Activated CD8-positive, alpha-beta memory T cell treated with anti-CD3 and anti-CD28 coated beads for 48 hours (primary cell): ENCODE measurements at places on chromosomes 16 and 17.

DNA sequence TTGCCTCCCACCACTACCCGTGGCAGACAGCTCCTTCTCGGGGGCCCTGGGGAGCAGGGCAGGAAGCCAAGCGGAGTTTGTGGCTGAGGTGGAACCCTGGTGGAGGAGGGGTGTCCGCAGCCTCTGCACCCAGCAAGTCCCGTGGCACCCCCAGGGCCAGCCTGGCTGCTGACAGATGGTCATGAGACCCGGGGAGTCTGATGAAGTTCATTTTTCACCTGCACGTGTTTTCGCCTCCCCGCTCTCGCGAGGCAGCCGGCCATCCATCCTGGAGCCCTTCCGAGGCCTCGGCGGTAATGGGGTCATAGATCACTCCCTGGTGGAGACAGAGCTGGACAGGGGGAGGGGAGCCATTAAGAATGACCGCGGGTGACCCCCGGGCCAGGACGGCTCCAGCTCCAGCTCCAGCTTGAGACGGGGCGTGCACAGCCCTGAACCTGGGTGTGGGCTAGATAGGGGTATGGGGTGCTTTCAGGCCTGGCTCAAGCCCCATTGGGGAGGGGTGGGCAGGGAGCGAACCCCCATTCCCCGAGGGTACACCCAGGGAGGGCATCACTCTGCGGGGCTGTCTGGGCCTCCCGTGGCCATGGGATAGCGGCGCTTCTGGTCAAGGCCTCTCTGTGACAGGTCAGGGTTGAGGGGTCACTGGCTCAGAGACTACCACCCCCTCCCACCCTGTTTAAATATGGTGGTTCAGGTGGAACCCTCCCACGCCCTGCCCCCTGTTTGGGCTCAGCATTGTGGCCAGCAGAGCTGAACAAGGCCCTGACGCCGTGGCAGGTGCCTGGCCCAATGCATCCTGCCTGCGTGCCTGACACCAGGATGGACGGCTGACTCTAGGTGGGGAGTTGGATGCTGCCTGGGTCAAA is 227.4 kb upstream of the GSE1 start:
- no peak for DNase-seq

DNA sequence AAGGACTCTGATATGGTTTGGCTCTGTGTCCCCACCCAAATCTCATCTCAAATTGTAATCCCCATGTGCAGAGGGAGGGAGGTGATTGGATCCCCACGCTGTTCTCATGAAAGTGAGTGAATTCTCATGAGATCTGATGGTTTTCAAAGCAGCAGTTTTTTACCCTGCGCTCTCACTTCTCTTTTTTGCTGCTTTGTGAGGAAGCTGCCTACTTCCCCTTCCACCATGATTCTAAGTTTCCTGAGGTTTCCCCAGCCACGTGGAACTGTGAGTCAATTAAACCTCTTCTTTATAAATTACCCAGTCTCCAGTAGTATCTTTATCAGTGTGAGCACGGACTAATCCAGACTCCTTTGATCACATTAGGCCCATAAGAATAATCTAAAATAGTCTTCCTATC is 719.7 kb upstream of the CDH8 start:
- DNase-seq = no peak

DNA sequence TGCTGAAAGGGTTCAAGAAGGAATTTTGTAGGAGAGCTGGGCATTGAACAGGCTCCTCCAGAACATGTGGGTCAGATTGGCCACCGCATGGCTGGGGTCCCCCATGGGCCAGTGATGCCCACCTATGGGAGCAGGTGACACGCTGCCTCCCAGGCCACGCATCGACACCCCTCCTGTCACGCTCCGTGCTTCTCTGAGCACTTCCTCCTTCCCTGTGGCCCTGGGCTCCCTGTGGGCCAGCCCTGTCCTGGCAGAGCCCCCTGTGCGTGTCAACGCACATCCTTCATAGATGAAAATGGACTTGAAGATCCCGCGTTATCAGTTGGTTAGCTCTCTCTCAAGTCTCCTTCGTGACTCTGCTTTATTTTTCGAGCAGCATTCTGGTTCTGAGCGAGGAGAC is 160.3 kb downstream of the RPTOR start:
- no peak for DNase-seq

- no peak for DNase-seq
Measured at GRCh38 chr17:36592716-36593321, 1.1 kb downstream of the DHRS11 start.

DNA sequence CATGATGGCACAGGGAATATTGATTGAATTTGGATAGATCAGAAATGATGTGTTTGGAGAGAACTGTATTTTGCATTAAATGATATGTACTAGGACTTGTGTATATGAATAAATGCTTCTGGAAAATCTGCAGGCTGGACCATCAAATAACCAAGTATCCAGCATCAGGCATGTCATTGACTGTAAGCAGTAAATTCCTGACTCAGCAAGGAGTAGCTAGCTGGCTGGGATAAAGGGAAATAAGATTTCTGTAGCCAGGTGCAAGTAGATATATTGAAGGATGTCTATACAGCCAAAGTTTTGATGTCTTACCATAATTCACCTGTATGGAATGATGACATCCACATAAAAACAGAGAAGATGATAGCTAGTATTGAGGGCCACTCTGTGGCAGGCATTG is 809.6 kb downstream of the CDH11 start:
- no peak for DNase-seq

DNA sequence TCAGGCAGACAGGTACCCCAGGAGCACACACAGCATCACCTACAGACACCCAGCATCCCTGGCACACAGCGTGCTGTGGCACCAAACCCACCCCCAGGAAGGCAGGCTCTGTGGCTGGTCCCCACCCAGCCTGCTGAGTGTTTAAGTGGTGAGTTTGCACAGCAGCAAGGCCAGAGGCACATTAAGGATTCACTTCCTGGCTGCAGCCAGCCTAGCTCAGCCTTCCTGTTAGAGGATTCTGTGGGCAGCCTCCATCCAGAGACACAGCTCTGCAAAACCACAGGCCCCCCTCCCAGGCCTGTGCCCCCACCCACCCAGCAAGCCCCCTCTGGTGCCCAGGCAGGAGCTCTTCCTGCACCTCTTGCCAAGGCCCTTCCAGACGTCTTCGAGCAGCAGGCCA is 36.1 kb upstream of the PHB1 start:
- no peak for DNase-seq

DNA sequence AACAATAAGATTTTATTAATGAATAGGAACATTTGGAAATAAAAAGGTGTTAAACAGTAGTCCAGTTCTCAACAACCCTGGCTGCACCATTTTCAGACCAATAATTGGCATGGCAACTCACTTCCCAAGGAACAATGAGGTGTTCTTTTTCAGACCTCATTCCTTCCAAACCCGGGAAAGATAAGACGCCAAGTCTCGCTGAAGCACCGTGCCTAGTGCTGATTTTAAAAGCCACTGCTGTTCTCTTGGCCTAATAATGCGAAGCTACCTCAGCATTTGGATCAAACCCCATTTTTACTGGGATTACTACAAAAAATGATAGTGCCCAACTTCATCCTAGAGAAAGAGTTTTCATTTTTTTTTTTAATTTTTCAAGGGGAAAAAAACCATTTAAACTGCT is 75.2 kb upstream of the NOL11 start:
- DNase-seq = no peak

DNA sequence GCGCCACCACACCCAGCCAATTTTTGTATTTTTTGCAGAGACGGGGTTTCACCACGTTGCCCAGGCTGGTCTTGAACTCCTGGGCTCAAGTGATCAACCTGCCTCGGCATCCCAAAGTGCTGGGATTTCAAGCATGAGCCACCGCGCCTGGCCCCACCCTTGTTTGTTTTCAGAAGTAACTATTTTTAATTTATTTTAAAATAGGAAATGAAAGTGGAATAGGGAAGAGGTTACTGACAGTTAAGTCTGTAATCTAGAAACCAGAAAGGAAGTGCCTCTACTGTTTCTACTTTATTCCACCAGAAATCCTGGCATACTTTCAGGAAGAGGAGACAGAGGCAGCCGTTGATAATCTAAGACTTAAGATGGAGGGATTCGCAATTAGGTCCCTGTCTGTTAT is 225.6 kb downstream of the TANC2 start:
- no peak for DNase-seq

GRCh38 chr17:57045868-57046704 is 39.0 kb upstream of the AKAP1 start:
- DNase-seq = no peak

DNA sequence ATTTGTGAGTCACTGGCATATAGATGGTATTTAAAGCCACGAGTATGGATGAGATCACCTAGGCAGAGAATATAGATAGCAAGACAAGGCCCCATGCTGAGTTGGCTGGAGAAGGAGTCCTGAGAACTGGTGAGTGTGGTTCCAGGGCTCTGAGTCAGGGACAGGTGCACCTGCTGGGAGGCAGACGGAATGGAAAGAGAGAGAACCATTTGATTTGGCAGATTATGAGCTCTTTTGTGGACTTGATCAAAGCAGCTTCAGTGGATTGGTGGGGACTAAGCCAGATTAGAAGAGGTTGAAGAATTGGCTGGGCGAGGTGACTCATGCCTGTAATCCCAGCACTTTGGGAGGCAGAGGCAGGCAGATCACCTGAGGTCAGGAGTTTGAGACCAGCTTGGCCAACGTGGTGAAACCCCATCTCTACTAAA is 4.3 kb upstream of the C16orf92 start:
- no peak for DNase-seq

- peak; percentile 69 for DNase-seq
Measured at GRCh38 chr16:25066747-25067631, 44.6 kb upstream of the LCMT1 start.

DNA sequence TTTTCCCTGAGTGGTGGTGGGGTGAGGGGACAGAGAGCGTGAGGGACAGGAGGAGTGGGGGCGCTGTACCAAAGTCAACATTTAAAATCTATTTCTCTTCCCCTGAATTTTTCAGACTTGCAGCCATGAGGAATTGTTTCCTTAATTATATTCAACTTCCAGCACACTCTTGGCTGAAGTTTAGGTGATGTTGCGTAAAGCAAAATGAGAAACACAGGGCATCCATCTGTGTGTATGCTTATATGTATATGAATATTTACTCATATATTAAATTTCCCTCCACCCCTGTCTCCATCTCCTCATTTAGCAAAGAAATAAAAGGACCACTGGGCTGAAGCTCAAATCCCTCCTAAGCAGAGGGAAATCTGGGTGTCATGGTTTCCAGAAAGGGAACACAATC is 218.1 kb downstream of the XYLT1 start:
- DNase-seq = no peak

DNA sequence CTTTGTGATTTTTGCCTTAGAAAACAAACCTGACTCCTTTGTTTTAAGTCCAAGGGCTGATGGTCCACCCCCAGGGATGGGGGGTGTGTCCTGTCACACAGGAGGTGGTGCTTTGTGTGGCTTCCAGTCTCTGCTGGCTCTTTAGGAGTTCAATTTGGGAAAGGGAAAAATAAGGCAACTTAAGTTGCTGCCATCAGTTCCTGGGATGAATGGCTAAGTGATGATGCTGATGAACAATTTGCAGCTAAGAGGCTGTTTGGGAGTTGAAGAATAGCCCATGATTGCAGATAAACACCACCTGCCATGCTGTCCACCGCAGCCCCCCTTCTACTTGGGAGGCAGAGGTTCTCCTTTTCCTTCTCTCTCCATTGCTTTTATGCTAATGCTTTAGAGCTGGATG is 40.2 kb downstream of the ARL4D start:
- no peak for DNase-seq

- no peak for DNase-seq
Measured at GRCh38 chr17:32385971-32386370, 36.0 kb downstream of the ZNF207 start.

DNA sequence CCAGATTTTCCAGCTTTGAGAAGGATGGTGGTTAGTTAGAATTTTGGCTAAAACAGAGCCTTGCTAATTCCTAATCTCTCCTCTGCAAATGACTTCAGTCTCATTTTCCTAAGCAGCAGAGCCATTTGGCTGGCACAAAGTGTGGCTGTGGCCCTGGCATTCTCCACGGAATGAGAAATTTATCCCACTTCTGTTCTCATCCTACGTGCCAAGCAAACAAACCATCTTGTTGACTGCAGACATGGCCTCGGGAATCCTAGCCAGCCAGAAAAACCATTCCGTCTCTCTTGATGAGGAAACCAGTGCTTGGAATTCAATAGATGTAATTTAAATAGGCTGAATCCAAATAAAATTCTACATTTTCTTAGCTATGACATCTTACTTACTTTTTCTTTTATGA is 34.1 kb upstream of the ELAC2 start:
- DNase-seq = no peak

DNA sequence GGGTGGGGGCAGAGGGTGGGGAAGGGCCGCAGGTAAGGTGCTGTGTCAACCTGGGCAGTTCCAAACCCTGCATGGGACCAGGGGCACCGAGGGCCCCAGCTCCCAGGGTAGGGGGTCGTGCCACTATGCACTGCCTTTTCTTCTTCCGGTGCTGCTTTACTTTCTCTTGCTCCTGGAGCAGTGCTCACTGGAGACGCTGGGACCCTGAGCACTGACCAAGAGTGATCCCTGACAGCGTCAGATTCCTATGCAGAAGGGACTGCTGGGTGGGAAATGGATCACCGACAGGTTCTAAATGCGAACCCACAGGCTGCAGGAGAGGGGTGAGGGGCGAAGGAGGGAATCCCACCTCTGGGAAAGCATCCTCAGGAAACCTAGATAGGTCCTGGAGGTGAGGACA is 470.1 kb downstream of the SOX9 start:
- DNase-seq = no peak

- DNase-seq = peak; percentile 45
Measured at GRCh38 chr17:50272711-50273653, 1.3 kb upstream of the TMEM92 start.

DNA sequence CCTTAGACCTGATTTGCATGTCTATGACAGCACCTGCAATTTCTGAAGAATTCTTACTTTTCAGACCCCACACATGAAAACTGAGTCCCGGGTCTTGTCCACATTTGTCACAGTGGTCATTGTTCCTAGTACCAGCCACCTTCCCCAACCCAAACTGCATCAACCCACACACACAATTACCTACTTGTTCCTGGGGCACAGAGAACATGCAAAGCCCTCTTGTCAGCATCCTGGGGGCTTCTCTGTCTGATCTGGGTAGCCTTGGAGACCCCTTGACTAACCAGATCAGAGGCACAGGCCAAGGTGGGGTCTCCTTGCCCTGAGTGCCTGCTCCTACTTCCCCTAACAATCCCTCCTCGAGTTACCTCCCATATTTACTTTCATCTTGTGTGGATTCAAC is 36.7 kb upstream of the PIK3R6 start:
- no peak for DNase-seq

GRCh38 chr17:32962320-32962711 is 29.3 kb upstream of the SPACA3 start:
- no peak for DNase-seq

GRCh38 chr17:38325221-38325851 is 18.4 kb downstream of the GPR179 start:
- no peak for DNase-seq

- DNase-seq = no peak
Measured at GRCh38 chr16:65889533-65889966, 476.9 kb upstream of the CDH5 start.

GRCh38 chr17:13036751-13037150 is 18.9 kb upstream of the ELAC2 start:
- DNase-seq = no peak

GRCh38 chr17:53032861-53033271 is 789.9 kb upstream of the KIF2B start:
- DNase-seq = no peak

- no peak for DNase-seq
Measured at GRCh38 chr17:78818932-78819331, 21.7 kb downstream of the USP36 start.

- no peak for DNase-seq
Measured at GRCh38 chr16:66900721-66901441, 17.8 kb downstream of the CDH16 start.

- no peak for DNase-seq
Measured at GRCh38 chr16:26729951-26730541, 336.7 kb upstream of the C16orf82 start.
